ENCODE measurements at places on chromosomes 3 and 15.

GRCh38 chr3:37631686-37632085, 230.0 kb upstream of the CTDSPL start:
- DNase-seq = no peak

GRCh38 chr15:45635191-45635638, 386 bp downstream of the SQOR start:
- DNase-seq = peak; percentile 79

- no peak for DNase-seq
These were observed 982.2 kb upstream of the SEMA6D start for GRCh38 chr15:46735115-46735514.

DNA sequence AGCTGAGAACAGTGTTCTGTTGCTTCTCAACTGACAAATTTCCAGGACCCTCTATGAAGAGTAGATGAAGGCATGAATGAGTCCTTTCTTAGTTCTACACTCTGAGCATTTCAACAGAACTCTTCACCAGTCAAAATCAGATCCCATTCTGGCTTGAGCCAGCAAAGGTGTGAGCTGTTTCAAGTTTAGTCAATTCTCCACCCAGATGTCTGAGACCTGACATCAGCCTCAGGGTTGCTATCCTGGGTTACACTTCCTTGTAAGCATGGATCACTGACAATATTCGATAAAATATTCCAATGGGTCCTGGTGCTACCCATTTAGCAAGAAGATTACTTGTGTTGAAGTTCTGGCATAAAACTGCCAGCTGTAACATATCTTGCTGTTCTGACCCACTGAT, 97.6 kb upstream of the PPP2R3A start:
- no peak for DNase-seq

- DNase-seq = no peak
These were observed 15.0 kb upstream of the ZNF385D start for GRCh38 chr3:21766002-21766401.

GRCh38 chr3:123664753-123665152, 79.9 kb upstream of the HACD2 start:
- no peak for DNase-seq

- no peak for DNase-seq
These were observed 42.9 kb downstream of the CDIN1 start for GRCh38 chr15:36622197-36622795.

GRCh38 chr3:197393711-197394110, 95.3 kb upstream of the DLG1 start:
- peak; percentile 44 for DNase-seq

DNA sequence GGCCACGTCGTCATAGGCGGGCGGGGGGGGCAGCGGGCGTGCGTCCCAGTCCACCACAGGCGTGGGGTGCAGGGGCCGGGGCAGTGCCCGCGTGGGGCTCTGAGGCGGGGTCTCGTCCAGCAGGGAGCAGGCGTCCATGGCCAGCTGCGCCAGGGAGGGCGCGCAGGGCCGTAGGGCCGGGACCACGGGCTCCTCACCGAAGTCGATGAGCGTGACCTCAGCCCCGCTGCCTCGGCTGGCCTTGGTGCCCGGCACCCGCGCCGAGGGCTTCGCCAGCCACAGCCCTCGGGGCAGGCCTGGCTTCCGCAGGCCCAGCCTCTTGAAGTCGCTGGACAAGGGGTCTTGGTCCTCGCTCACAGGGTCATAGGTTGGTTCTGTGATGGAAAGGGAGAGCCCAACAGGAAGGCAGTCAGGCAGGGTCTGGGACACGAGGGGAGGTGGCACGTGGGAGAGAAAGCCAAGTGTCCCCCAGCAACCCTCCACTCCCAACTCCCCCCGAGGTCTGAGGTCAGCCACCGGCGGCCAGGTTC, 40.0 kb downstream of the TNK2 start:
- DNase-seq = no peak

GRCh38 chr3:148223266-148223665, 474.4 kb upstream of the AGTR1 start:
- no peak for DNase-seq

GRCh38 chr3:194259982-194260766, 91.0 kb downstream of the CPN2 start:
- no peak for DNase-seq

DNA sequence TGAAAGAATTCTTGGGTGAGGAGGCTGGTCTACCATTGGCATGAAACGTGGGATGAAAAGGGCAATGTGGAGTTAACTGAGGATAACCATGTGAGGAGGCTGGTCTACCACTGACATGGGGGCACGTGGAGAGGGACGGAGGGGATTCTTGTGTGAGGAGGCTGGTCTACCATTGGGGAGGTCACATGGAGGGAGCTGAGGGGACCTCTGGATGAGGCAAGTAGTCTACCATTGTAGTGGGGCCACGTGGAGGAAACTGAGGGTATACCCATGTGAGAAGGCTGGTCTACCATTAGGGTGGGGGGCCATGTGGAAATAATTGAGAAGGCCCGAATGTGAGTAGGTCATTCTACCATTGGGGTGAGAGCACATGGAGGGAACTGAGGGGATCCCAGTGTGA, 154.1 kb downstream of the FBLN2 start:
- no peak for DNase-seq

DNA sequence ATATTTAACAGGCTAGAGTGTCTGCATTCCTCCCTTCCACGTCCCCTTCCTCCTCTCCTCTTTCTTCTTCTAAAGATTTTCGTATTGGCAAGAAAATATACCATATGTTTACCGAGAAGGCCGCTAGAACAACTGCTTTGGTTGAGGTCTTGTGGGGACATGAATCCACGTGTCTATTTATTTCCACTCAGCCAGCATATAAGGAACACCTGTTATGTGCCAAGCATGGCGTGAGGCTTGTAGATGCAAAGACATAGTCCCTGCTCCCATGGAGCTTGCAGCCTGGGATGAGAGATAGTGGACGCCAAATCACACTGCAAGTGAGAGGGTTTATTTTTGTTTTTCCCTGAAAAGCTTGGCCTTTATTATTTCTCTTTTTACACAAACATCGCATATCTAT, 57.1 kb downstream of the SLC7A14 start:
- DNase-seq = no peak

DNA sequence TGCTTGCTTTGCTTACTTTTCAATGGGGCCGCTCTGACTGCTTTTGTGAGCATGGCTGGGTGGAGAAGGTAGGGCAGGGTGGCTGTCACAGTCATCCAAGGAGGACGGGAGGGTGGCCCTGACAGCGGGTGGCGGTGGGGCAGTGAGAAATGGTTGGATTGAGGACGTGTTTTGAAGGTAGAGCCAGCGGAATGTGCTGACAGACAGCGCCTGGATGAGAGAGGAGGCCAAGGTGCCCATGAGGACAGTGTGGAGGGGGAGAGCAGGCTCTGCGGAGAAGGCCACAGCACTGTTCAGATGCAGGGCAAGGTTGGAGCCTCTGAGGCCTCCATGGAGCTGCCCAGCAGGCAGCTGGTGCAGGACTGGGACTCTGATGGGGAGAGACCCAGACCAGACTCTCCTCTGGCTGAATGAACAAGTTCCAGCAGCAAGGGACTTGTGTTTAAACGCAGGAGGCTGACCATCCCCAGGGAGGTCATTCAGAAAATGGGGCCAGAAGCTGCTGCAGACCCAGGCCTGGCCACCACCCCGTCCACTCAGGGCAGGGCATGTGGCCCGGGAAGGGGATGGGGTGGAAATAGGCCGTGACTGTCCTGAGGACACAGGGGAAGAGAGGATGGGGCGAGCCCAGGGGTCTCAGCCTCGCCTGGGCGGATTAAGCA, 120.3 kb upstream of the PRR20G start:
- no peak for DNase-seq

DNA sequence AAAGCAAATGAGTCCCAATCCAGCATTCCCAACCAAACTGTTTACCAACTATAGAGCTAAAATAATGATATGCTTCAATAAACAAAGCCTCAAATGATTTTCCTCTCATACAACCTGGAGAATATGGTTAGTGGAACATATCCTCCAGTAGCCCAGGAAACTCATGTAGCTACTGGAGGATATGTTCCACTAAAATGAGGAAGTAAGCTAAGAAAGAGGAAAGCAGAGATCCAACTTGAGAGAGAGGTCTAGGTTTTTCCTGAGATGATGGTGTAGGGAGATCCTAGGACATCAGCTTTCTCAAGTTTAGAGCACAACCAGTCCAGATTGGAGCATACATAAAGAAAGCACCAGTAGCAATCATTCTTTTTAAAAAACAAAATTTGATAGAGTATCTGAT, 44.6 kb upstream of the SLC4A7 start:
- DNase-seq = no peak

- DNase-seq = no peak
These were observed 1044.1 kb upstream of the NR2F2 start for GRCh38 chr15:95286352-95286880.

DNA sequence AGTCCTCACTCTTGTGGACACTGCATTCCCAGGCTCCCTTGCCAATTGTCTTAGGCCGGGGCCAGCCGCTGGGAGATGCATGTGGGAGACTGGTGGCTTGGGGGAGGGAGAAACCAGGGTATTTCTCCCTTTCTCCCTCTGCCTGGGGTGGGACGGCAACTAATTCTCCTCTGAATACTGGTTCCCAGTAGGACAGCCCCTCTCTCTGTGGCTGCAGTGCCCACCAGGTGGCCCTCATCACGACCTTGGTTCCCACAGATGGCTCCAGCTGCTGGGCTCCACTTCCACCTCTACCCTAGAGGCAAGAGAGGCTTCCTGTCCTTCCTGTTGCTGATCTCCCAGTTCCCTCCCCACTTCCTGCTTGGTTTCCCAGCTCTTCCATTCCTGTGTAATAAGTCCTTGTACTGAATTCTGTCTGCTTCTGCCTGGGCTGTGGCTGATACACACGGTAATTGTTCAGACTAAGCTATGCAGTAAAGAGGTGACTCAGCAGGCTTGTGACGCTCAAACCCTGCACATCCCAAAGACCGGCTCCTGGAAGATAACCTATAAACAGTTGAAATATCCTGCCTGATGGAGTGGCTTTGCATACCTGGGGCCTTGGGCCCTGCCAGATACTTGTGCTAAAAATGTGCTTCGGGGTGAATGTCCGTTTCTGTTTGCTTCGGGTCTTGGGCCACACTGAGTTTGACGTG, 20.4 kb upstream of the COPG1 start:
- no peak for DNase-seq

- no peak for DNase-seq
These were observed 61.4 kb downstream of the RPLP1 start for GRCh38 chr15:69513986-69514385.

GRCh38 chr3:73364517-73364916, 260.2 kb downstream of the PDZRN3 start:
- no peak for DNase-seq

DNA sequence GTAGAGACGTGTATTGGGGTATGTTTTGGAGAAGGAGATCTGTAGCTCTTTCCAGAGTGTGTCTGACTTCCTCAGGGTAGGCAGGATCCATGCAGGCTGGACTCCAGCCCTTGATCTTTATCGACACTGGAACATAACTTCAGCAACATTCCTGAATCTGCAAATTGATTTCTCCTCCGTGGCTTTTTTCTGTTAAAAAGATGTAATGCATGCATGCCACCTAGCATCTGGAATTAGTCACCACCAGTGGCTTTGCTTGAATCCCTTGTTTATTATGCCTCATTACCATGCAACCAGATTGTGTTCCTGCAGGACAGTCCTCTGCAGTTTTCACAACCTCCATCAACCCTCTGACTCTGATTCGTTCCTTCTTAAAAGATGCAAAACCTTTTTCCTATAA, 86.1 kb downstream of the CCNL1 start:
- DNase-seq = no peak

- no peak for DNase-seq
These were observed 8.3 kb upstream of the PRR23C start for GRCh38 chr3:139052802-139053600.

GRCh38 chr3:157148196-157148889, 11.6 kb downstream of the CCNL1 start:
- DNase-seq = peak; percentile 59

- no peak for DNase-seq
These were observed 2.1 kb downstream of the ZDHHC19 start for GRCh38 chr3:196208942-196209695.

DNA sequence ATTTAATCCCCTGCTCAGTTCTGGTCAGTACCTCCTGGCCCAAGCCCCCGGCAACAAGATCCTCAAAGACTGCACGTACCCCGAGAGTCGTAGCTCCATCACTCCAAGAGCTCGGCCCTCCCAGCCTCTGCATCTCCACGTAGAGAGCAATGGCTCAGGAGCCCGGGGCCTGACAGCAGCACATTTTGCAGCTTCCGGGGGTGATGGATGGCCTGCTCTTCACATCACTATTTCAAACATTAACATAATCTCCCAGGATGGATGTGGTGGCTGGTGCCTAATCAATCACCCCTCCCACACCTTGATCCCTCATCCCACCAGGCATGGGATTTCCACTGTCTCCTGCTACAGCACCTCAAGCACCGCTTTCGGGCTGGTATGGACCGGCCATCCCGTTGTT, 28.1 kb downstream of the CACNA2D2 start:
- DNase-seq = no peak

GRCh38 chr3:186538779-186539178, 5.4 kb downstream of the CRYGS start:
- no peak for DNase-seq

DNA sequence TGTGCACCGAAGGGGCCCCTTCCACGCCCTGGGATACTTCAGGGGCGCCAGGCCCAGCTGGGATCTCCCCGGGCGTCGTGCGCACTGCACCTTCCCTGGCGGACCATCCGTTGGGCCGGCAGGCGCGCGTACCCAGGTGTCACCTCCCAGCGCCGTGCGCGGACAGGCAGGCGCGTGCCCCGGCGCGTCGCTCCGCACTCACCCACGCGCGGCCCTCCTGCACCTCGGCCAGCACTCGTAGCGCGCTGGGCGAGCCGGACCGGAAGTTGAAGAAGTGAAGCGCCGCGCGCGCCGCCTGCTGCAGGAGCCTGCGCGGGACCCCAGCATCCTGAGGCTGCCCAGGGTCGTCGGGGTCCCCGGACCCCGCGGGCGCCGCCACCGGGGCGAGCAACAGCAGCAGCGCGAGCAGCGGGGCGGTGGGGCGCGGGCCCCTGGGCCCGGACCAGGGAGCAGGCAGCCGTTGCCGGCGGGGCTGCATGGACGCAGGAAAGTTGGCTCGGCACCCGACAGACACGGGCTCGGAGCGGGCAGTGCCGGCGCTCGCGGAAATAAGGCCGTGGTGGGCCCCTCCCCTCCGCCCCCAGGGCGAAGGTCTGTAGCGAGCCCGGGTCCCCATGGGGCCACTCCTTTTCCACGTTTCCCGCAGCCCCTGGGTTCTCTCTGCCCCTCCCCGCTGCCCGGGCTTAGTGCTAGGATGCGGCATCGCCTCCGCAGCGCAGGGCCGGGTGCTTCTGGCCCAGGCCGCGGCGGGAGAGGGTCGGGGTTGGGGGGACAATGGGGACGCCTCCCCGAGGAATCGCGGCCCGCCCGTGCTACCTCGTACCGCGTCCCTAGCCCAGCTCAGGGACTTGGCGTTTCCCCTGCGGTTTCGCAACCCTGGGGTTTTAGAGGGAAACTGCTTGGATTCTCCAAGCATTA, at the start of gene RARRES1:
TSS of gene RARRES1 (minus strand) at position 520 of the 918 bp plus-strand sequence. CDS start at position 478, 42 bp downstream.
- DNase-seq = peak; percentile 50
